ENCODE measurements at places on chromosomes 7 and 10.

DNA sequence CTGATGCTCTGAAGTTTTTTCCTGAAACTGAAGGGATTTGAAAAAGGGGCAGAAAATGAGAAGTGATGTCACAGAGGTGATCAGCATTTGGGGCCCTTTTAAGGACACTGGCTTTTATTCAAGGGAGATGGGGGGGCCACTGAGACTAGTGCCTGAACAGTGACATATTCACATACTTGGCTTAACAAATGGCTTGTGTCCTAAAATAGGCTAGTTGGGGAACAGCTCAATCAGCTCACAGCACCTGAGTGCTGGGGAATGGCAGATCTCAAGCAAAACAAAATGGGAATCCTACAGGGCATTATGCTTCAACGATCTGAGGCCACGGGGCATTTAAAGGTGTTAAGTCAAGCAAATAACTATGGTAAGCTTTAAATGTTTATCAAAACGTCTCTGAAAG is 90.1 kb downstream of the UBE2H start:
- DNase-seq: no peak

DNA sequence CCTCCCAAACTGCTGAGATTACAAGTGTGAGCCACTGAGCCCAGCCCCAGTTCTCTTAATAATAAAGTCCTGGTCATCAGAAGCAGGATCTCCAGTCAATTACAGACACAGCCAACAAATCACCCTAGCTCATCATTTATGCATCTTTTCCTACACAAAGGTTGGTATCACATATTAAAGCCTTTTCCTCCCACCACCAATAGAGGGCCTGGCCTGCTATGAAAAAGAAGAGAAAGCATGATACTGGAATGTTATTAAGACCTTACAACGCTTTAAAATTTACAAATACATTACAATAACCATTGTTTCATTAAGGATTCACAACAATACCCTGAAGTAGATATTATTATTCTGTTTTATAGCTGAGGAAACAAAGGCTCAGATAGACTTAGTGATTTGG is 25.9 kb downstream of the VAX1 start:
- no peak for DNase-seq

DNA sequence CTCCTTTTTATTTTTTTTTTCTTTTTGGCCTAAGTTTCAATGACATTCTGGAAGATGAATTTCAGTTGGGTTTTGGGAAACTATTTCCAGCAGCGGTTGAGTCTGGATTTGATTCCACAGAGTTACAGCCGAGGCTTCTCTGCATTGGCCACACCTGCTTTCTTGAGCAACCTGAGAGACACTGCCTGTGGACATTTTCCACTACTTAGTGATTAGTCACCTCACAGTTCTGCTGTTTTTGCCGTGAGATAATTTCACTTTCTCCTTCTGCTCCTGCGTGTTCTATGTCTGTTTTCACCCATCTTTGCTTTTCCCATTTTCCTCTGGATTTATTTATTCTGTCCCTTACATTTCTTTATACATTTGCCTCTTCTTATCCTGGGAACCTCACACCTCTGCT is 243.0 kb downstream of the BICC1 start:
- DNase-seq: no peak

DNA sequence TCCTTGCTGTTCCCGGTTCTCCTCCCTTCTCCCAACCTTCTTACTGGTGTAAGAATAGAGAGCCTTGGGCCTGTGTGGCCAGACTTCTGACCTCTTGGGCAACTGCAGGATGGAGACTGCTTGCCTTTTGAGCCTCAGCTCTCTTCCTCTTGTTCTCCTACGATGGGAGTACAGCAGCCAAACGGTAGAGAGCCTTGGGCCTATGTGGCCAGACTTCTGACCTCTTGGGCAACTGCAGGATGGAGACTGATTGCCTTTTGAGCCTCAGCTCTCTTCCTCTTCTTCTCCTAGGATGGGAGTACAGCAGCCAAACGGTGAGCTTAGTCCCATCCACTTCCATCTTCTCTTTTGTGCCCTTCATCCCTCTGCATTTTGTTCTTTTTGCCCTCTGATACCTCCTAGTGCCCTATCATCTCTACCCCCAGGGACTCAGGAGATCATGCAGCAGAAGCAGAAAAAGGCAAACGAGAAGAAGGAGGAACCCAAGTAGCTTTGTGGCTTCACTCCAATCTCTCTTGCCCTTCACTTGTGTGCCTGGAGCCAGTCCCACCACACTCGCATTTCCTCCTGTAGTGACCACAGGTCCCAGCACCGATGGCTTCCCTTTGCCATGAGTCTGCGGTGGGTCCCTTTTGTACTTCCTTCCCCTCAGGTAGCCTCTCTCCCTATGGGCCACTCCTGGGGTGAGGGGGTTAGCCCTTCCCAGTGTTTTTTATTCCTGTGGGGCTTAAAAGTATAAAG is 15.3 kb downstream of the SLC25A13 start:
- DNase-seq: no peak

DNA sequence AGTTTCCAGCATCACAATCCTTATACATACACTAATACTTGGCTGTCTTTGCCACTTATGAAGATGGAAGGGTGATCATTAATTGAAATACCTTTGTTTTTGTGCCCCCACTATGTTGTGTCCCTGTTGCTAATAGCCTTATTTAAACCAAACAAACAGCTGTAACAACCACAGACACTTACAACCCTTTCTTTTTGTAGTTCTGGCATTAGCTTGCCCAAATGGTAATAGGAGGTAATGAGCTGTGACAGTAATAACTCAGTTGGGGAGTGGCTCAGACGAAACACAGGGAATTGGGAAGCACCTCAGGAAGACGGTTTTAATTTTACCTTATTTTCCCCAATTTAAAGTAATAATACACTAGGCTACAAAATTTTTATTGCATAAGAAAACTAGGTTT is 83.4 kb downstream of the MDFIC start:
- DNase-seq: no peak

DNA sequence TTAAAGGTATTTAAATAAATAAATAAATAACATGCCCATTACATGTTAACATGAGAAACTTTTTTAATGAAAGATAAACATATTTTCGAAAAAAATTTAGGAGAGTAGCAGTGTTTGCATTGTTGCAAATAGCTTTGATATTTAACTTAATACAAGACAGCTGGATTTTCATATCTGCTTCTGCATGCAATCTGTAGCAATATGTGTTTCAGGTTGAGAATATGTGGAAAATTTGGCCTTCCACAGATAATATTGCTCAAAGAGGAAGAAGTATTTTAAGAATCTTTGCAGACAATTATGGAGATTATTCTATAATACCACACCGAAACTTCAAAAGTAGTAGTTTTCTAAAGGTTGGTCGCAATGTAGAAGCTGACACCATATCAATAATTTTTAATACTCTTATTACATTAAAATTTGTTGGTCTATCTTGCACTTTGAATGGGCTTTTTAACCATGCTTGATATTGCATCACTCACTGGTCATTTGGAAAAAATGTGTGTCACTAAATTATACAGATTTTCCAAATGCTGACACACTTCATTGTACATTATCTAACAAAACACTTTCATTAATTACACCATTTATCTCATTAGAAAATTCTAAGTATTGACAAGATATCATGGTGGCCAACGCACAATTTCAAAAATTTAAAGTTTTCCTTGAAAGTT is 229.8 kb upstream of the HDAC9 start:
- DNase-seq: no peak

- DNase-seq: no peak
Measured at GRCh38 chr10:2933071-2933470, 134.3 kb upstream of the PFKP start.

- DNase-seq: no peak
Measured at GRCh38 chr10:79384773-79385391, 37.6 kb downstream of the PPIF start.

GRCh38 chr10:34815185-34816084 is at the start of gene PARD3:
Gene PARD3, minus strand, starts transcription at chr10:34815296. Its CDS starts 301 bp downstream, at chr10:34814995.
- peak; percentile 82 for DNase-seq

GRCh38 chr10:12707461-12708185 is 293.9 kb downstream of the CCDC3 start:
- peak; percentile 67 for DNase-seq

- no peak for DNase-seq
Measured at GRCh38 chr10:112247791-112248190, 35.4 kb upstream of the TECTB start.

- DNase-seq: no peak
Measured at GRCh38 chr10:98666276-98666675, 219.5 kb upstream of the HPS1 start.

- no peak for DNase-seq
Measured at GRCh38 chr10:37747081-37747480, 110.3 kb downstream of the ZNF248 start.

- peak; percentile 36 for DNase-seq
Measured at GRCh38 chr10:114367351-114368056, 36.8 kb downstream of the AFAP1L2 start.

GRCh38 chr7:156160811-156161210 is 348.5 kb upstream of the SHH start:
- DNase-seq: peak; percentile 86

DNA sequence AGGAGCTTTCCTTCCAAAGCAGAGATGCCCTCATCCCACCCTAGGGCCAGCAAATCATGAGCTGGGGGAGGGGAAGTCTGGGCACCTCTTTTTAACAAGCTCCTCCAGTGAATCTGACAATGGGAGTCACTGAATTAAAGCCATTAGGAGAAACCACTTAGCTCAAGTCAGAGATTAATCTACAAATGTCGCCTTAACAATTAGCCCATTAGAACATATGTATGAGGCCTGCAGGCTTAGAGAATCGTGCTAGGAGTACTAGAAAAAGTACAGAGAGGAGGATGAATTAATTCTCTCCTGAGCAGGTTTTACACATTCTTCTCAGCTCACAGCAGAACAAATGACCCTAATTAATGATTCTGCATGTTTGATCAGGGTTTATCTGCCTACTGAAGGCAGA is 381.3 kb downstream of the KCNMA1 start:
- DNase-seq: no peak

DNA sequence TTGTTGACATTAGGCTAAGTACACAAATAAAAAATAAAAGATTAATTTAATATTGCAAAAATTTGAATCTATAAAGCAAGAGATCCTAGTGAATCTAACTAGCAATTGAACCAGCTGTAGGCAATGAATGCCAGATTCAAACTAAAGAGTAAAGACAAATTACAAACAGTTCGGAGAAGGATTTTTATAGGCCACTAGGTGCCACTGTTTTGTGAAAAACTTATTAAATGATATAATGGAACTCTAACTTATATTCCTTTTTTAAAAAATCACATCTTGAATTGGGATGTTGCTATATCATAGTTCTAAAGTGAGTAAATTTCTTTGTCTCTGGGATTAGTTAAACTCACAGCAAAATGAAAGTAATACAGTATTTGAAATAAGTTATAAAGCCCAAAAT is 39.1 kb upstream of the GNAI1 start:
- no peak for DNase-seq

GRCh38 chr10:117345143-117345542 is 30.1 kb downstream of the PDZD8 start:
- DNase-seq: peak; percentile 27

DNA sequence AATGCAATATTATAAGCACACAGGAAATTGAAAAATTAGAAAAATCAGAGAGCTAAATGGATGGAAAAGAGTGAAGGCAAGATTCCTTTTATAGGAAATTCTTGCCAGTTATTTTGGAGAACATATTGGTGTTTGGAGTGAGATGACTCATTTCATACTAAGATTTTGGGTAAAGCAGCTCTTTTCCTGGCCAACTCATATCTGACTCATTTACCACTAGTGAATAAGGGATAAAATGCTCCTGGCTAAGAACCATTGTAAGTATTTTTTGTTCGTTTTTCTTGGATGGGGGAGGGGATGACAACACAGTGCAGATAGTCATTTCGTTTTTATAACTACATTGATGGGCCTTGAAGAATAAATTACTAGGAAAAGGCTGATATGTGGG is 139.3 kb downstream of the TWIST1 start:
- no peak for DNase-seq

DNA sequence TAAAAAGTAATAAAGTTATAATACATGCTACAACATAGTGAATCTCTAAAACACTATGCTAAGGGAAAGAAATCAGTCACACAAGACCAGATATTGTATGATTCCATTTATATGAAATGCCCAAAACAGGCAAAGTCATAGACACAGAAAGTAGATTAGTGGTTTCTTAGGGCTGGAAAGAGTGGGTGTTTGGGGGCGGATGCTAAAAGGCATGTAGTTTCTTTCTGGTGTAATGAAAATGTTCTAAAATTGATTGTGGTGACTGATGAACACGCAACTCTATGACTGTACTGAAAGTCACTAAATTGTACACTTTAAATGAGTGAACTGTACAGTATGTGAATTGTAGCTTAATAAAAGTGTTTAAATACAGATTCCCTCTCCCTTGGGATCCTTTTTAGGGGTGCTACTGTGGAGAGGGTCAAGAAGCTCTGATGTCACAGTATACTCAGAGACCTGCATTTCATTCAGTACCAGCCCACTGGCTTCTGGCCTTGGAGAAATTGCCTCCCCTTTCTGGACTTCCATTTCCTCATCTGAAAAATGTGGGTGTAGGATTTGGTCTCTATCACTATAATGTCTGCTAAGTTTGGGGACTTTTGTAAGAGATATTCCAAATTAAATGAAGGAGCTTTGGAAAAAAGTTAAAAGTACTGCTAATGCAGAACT is 46.4 kb downstream of the AOAH start:
- DNase-seq: no peak

DNA sequence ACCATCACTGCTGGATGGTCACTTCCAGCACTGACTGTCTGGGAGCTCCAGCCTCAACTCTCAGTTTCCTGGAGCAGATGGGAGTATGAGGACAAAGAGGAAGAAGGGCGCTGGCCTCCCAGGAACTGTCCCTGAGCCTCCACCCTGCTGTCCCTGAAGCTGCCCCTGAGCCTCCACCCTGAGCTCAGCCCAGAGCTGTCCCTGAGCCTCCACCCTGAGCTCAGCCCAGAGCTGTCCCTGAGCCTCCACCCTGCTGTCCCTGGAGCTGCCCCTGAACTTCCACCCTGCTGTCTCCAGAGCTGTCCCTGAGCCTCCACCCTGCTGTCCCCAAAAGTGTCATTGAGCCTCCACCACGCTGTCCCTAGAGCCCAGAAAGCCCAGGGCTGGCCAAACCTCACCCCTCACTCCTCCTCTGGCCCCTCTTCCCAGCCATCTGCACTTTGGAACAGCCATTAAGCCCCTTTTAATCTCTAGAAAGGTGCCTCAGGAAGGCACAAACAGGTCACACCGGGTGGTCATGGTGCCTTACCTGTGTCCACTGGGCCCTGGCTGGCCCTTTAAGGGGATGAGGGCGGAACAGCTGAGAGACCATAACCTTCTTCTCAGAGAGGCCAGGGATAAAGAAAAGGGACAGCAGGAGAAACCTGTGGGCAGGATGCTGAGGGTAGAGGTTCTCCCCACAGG is 30.6 kb upstream of the TUBB8 start:
- DNase-seq: no peak

- no peak for DNase-seq
Measured at GRCh38 chr10:85524001-85524666, 842.5 kb downstream of the GRID1 start.

Measured in ELF-1 (cell line).